ENCODE measurements at places on chromosomes 4 and X.

- no peak for DNase-seq
These were observed 47.7 kb downstream of the PRPS1 start for GRCh38 chrX:107675823-107676555.

- peak; percentile 7 for DNase-seq
These were observed 3.2 kb upstream of the ENPEP start for GRCh38 chr4:110472583-110473329.

GRCh38 chr4:155608225-155608885, 58.3 kb upstream of the GUCY1A1 start:
- DNase-seq = no peak

DNA sequence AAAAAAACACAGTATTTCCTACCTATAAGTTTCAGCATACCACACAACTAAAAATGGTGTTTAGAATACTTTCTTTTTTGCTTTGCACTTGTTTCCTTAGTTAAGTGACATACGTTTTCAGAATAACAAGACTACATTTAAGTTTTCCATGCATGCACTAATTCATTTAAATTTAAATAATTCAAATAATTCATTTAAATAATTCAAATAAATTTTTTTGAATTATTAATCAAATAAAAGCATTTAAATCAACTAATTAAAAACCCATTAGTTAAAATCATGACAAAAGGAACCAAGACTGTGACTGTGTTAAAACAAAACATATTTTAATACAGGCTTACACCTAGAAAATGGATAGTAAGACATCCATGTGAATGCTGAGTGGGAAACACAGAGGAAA, 12.8 kb downstream of the ANXA5 start:
- no peak for DNase-seq

DNA sequence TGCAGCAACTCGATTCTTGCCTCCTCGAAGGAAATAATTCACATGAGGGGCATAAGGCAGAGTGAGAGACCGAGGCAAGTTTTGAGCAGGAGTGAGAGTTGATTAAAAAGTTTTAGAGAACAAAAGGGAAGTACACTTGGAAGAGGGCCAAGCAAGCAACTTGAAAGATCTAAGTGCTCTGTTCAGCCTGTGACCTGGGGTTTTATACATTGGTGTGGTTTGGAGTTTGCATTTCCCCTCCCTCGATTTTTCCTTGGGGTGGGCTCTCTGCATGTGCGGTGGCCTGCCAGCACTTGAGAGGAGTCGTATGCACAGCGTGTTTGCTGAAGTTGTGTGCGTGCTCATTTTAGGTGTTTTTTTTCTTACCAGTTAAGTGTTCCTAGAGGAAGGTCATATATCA, 356.4 kb downstream of the KLHL4 start:
- DNase-seq = no peak

DNA sequence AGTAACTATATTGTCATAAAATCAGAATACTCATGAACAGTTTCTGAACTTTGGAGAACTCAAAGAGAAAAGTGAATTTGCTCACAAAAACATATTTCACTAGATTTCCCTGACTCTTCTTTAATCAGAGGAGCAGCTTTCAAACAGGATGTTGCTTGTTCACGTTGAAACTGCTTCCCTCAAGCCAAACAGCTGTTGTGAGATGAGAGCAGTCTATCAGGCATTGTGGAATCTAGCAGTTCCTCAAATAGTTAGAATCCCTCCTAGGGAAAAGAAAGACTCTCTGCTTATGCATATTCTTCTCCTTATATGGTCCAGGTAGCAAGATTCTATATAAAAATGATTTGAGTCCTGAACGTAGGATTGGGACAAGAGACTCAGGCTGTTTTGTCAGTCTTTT, 1012.1 kb downstream of the FAM133A start:
- no peak for DNase-seq

DNA sequence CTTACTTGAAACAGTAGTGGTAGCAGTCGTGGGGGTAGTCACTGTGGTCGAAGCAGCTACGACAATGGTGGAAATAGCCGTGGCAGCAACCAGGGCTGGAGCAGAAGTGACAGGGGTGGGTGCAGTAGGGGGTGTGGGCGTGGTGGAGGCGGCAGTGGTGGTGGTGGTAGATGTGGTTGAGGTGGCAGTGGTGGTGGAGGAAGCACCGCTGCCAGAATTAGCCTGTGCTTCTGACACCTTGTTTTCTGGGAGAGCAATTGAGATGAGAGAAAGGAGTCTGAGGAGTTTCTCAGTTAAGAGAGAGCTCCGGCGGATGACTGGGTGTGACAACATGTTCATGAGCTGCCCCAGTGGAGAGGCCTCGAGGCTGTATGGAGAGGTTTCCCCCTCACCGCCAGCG, 113.5 kb upstream of the HSD17B10 start:
- DNase-seq = no peak

DNA sequence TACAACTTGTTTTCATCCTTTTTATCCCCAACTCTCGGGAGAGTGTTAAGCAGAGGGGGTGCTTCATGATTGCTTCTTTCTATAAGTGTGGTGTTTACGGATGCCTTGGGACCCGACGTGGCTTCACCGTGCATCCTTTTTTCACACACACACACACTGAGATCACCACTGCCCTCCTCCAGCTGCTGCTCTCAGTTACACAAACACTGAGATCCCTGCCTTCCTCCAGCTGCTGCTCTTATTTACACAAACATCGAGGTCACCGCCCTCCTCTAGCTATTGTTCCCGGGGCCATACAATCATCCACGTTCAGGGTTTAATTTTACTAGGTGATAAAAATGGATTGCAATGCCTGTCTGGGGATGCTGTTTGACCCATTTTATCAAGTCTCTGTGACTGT, 155.4 kb upstream of the FAM9B start:
- DNase-seq = no peak

- DNase-seq = no peak
These were observed 6.7 kb downstream of the CD99 start for GRCh38 chrX:2697741-2698299.

DNA sequence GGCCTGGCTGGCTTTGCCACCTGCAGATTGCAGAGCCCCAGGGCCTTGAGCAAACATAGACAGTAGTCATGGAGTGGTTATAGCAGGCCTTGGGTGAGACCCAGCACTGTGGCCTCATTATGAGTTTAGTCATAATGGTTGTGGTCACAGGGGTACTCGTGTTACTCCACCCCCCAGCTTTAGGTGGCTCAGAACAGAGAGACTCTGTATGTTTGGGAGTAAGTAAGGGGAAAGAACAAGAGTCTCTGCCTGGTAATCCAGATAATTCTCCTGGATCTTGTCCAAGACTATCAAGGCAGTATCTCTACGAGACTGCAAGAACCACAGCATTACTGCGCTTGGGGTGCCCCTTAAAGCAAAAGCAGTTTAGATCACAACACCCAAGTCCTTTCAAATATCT, 62.3 kb upstream of the SCRG1 start:
- DNase-seq = no peak

DNA sequence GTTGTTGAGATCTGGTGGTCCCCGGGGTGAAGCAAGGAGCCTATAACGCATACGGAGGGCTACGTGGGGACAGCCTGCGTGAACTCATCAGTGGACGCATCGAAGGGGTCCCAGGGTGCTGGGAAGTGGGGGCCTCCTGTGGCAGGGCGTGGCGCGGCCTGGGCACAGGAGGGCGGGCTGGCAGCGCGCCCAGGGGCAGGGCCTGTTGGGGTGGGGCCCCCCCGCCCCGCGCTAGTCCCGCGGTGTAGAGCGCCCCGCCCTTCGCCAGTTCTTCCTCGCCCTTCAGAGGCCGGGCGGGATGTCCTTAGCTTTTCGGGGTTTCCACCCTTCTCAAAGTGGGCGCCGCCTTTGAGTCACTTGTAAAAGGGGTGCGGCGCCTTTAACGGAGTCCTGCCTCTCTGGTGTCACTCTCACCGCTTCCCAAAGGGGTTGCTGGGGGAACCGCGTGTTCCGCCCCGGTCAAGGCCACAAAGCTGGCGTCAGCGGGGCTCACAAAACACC, 632 bp downstream of the PLP2 start:
- DNase-seq = peak; percentile 59

DNA sequence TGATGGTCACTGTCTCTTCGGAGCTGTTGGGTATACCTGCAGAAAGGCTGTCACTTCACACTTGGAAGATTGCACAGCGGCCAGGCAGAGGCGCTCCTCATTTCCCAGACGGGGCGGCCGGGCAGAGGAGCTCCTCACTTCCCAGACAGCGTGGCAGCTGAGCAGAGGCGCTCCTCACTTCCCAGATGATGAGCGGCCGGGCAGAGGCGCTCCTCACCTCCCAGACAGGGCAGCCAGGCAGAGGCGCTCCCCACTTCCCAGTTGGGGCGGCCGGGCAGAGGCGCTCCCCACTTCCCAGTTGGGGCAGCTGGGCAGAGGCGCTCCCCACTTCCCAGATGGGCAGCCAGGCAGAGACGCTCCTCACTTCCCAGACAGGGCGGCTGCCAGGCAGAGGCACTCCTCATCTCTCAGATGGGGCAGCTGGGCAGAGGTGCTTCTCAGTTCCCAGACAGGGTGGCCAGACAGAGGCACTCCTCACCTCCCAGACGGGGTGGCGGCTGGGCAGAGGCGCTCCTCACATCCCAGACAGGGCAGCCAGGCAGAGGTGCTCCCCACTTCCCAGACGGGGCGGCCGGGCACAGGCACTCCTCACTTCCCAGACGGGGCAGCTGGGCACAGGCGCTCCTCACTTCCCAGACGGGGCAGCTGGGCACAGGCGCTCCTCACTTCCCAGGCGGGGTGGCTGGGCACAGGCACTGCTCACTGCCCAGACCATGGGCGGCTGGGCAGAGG, 18.8 kb downstream of the PABPC1L2B start:
- no peak for DNase-seq

GRCh38 chr4:77123411-77123810, 33.6 kb upstream of the CCNG2 start:
- DNase-seq = no peak

DNA sequence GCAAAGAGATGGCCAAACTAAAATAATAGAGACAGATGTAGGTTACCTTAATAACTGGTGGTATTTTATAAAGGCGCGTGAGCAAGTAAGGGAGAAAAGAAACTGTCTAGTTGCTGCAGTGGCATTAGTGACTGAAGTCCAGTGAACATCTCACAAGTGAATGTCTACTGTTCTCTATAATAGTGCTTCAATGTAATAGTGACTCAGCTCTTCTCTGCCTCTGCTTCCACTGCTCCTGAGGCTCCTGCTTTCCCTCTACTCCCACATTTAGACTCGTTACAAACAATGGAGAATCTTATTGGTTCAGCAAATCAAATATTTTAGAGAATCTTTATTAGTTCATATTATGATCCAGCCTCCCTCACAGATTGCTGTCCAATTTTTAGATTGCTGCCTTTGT, 779.1 kb upstream of the HTR2C start:
- no peak for DNase-seq
